ENCODE measurements at places on chromosomes 7 and 10. TPM values are rescaled to one million over a fixed set of nuclear protein-coding genes. Genes with fewer than 3 reads are reported as not detected.

TMEM140 gene
- total RNA-seq, result 3.8 TPM

DNA sequence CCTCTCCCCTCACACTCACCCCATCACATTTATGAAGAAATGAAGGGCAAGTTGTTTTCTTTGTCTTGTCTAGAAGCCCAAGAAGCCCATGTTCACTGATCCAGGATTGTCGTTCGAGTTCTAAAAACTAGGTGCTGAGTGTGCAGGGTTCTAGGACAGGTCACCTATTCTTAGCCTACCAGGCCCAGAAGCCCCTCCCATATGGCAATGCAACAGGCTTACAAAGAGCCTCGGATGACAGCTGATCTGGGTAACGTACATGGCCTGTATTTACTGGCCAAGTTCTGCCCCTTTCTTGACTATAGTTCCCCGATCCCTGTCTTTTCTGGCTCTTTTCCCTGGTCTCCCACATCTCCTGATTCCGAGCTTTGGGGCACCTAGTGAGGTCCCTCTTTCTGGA, 160.9 kb downstream of the FZD1 start:
- DNase-seq, result no peak

OPN1SW gene
- not detected for total RNA-seq

PLXNA4 gene
- total RNA-seq, result 0.77 TPM

DNA sequence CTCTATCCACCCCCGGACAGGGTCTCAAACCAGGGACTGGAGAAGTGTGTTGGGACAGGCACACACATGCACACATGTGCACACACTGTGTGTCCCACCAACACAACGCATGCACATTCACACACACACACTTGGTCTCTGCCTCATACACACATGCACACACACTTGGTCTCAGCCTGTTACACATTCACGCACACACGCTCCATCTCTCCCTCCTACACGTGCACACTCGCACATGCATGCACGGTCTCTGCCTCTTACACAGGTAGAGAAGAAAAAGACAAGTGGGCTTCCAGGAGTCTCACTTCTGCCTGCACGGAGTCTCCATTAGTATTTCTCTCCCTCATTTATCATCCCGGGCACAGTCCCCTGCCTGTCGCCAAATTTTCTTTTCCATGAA, 171.2 kb downstream of the EBF3 start:
- DNase-seq, result no peak

DNA sequence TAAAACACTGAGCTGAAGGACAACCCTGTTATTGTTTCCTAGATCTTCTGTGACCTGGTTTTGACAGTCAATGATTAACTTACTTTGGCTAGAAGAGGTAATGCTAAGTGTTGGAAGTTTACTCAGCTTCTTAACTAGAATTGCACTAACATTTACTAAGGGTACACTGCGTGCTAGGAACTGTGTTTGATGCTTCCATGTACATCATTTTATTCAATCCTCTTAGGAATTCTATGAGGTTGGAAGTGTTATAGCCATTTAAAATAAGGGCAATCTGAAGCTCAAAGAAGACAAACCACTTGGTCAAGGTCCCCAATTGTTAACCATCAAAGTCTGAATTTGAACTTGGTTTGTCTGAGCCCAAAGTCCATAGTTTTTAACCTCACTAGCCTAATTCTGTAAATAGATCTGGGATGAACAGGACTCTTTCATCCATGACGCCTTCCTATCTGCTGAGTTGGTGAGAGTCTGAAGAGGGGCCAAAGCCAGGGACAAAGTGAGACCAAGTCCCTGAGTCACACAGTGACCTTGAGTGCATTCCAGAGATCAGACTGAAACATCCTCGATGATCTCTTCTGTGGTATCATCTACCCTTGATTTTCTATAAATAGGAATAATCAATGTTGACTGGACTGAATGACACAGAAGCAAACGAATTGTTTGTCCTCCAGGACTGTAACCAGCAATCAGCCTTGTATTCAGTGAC, 29.2 kb upstream of the ZNRF2 start:
- no peak for DNase-seq

- no peak for DNase-seq
Observed at GRCh38 chr7:36880108-36880507, 155.8 kb upstream of the AOAH start.

GRCh38 chr7:146004805-146005204, 111.8 kb upstream of the CNTNAP2 start:
- no peak for DNase-seq

ELMO1 gene
- 4.7 TPM for total RNA-seq

ITPRID1 gene
- total RNA-seq, result 0.48 TPM

- DNase-seq, result no peak
Observed at GRCh38 chr10:14608381-14609001, 166.2 kb downstream of the FAM107B start.

ERCC6 gene
- total RNA-seq, result 16.4 TPM

DNA sequence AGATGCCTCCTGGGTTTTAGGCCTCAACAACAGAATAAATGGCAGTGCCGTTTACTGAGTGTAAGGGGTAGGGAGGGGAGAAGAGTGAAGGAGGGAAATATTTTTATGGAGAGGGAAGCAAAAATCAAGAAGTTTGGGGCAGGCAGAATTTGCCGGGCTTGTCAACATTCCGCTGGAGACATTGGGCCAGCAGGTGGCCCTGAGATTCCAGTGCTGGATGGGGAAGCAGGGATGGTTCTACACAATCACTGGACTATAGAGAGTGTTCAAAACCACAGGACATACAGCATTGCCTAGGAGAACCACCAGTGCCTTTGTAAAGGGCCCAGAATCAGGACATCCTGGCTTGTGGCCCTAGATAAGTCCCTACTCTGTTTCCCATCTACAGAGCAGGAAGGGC, 598.6 kb upstream of the MGMT start:
- peak; percentile 1 for DNase-seq

- no peak for DNase-seq
Observed at GRCh38 chr10:132471125-132471451, 66.5 kb upstream of the INPP5A start.

LRRC61 gene
- 15.1 TPM for total RNA-seq

FKBP6 gene
- total RNA-seq, result not detected

CLDN3 gene
- total RNA-seq, result 634 TPM

PRTFDC1 gene
- total RNA-seq, result 16.0 TPM

NXPH1 gene
- 0.30 TPM for total RNA-seq

- no peak for DNase-seq
Observed at GRCh38 chr10:16363741-16364140, 73.1 kb upstream of the PTER start.

GRCh38 chr10:89503151-89503550, 32.2 kb downstream of the SLC16A12 start:
- no peak for DNase-seq

NKX2-3 gene
- total RNA-seq, result 7.9 TPM

TRIM74 gene
- 0.72 TPM for total RNA-seq

DNA sequence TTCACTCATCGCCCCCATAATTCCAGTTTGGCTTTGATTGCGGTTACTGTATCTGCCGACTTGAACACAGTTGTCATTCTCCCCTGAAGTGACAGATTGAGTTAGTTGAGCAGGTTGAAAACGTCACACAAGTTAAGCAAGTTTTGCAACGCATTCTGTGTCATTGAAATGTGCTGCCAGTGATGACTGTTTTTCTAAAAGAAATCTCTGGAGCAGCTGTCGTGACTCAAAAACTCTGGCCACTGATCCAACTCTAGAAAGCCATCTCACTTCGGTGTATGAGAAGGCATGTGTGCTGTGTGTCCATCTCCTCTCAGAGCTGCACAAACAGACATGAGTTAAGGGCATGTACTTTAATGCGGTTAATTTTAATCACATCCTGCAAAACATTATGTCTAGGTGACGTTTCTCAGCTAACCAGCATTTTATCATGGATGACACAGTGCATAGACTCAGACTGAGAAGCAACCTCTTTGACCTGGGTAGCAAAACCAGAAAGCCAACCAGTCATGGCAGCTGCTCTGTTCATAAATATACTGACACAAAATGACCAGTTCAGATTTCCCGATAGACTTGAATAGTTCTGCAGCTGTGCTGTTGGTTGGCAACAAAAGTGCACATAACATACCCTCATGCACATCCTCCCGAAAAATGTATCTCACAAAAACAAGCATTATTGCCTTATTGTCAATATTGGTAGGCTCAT, 69.3 kb downstream of the CSTF2T start:
- no peak for DNase-seq

- no peak for DNase-seq
Observed at GRCh38 chr7:117036053-117036669, 82.9 kb downstream of the ST7 start.

DNA sequence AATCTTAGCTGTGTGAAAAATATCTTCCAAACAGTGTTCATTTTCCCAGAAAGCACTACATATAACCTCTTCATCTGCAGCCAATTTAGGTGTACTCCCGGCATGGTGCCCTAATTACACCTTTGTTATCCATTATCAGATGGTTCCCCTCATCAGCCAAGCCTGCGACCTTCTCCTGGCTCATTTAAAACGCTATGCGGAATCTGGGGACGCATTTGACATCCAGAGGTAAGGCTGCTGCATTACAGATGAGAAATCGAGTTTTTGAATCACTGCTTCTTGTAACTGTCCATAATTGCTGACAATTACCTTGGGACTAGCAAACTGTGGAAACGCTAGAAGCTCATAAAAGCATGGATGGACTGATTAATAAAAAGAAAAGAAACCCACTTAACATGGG, 109.5 kb downstream of the PARP12 start:
- no peak for DNase-seq

DNA sequence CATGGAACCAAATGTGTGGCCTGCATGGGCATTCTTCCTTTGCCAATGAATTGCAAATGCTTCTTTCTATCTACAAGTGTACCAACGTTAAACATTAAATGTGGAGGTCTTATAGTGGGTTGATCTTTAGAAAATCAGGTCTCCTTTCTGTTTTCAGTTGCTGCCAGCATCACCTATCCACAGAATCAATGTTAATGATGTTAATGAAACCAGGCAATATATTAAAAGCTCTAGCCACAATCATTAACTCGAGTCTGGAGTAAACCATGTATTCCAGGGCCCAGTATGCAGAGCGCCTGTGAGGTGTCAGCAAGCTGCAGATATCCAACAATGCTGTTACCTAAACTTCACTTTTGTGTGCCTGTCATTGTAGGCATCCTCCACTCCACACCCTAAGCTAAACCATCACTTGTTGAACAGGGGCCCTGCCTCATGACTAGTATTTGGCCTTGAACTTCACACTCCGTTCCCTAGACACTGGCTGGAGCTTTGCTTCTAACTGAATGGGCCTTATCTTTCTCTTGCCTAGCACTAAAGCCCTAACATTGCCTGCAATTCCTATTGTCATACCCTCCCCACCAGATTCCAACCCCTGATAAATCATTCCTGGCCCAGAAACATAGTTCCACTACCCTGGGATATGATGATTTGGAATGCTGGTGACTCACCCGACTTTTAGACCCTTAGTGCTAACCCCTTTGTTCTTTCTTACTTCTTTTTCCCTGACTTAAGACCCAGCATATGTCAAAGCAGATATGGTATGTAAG, 24.3 kb upstream of the ITGB8 start:
- DNase-seq, result no peak

NACAD gene
- 3.3 TPM for total RNA-seq

DNA sequence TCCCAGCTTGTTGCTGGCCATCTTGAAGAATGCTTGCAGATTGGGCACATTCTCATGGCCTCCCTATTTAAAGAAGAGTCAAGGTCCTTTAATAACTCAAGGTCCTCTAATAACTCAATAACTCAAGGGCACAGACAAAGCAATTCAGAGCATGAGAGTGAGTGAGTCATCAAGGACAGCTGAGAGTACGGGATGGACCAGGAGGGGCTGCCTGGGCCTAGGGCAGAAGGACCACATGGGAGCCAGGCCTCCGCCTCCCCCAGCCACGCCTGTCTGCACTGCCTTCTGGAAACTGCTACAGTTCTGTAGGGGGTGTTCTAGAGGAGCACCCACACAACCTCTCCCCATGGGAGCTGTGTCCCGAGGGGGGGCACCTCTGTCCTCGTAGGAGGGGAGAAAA, 48.9 kb downstream of the ZNF503 start:
- DNase-seq, result no peak

EZH2 gene
- 13.4 TPM for total RNA-seq

DNA sequence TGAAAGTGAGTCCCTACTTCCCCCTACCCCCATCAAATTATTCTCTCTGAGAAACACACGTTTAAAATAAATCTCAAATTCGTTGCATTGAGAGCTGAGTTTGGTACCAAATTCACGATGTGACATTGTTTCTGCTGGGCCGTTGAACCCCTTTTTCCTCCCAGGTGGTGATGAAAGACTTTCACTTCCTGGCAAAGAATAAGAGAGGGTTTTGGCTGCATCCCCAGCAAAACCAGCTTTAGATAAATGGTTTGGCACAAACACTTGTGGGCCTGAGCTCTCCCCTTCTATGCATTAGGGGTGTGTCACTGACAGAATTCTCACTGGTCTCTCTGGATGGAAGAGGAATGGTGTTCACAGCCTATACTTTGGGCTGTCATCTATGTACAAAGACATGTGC, 8.8 kb upstream of the DNTT start:
- DNase-seq, result no peak

DNA sequence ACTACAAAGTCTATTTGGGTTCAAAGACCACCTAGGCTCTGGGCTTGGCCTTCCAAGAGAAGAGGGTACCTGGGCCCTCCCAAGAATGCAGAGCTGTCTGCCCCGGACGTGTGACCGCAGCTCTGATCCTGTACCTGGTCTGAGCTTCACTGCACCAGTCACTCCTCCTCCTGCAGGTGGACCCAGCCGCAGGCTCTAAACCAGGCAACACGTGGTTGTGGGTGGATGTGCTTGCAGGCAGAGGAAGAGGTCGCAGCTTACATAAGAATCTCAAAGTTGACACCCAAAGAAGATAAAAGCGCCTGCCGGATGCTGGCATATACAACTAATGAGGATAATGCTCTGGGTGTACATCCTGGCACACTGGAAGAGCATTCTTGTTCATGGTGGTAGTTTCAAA, 9.4 kb upstream of the PFKP start:
- no peak for DNase-seq

DNA sequence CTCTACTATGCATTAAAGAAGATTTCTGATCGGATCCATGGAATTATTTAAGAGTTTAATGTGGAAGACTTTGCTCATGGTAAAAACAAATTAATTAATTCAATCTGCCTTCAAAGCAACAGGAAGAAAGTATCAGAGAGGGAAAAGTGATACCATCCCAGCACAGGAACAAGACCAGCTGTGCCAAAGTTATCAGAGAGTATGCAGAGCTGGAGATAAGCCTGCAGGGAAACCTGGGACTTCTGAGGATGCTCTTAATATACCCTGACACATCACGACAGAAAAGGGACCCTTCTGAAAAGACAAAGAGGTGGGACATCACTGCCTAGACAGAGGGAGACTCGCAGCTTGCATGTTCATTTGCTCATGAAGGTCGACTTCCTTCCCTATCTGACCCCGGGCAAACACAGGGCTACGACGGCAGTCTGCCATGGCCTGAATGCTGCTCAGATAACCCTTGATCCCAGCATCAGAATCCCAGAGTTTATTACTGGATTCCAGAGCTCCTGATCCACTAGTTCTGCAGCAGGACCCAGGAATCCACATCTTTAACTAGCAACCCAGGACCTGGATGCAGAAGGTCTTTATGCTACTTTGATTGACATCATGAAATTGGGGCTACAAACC, 29.5 kb downstream of the FAM171A1 start:
- DNase-seq, result no peak

DNA sequence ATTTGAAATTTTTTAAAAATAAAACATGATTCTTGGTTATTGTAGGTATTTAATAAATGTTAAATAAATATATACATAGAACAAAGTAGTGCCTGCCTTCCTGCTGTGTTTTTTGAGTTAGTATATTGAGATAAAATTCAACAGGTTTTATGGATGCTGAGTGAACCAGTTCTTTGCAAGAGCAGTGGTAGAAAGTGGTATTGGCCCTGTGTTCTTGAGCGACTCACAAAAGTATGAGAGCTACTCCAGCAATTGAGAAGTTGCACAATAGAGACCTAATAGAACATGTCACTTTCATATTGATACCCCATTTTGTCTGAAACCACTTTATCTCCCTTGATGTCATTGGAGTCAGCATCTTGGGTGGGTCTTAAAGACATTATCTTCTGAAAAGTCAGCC, 32.6 kb upstream of the GJD4 start:
- no peak for DNase-seq

Measured in colonic mucosa (tissue), 4 donors.